GM12864 (cell line): ENCODE measurements at places on chromosomes 3 and 15.

DNA sequence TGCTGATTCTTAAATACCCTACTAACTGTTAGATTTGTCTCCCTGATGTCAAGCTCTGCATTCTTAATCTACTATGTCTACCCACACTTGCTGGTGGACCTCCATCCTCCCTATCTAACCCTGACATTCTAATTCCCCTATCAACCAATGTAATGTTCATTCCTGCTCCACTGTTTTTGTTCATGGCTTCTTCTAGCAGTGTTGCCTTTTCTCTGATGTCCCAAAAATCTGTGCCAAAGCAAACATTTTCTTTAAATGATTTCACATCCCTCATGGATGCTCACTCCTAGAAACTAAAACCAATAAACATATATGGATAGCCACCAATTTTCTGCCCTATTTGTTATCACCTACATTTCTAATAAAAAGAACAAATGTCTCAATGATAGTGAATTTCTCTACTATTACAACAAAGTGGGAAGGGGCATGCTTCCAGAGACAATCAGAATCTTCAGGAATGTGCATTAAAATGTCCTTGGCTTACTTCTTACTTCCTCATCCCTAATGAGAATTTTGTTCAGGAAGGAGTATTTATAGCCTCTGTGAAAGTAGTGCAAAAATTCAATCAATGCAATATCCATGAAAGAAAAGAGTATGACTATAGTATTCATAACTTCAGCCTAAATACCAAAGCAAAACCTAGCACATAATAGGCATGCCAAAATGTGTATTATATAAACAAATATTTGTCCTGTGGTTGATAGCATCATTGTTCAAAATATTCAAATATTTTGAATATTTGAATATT lies 273.3 kb downstream of the ZNF385D start:
- no peak for DNase-seq

DNA sequence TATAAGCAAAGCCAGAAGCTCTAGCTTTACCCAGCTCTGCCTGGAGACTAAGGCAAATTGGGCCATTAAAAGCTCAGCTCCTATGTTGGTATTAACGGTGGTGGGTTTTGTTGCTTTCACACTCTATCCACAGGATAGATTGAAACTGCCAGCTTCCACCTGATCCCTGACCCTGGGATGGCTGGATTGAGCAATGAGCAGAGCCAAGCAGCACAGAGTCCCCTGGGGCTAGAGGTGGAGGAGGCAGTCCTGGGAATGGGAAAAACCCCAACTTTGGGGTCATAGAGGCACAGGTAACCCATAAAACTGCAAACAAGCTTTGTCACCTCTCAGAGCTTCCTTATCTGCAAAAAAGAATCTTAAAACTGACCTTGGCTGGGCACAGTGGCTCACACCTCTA lies 6.6 kb downstream of the RHO start:
- no peak for DNase-seq

DNA sequence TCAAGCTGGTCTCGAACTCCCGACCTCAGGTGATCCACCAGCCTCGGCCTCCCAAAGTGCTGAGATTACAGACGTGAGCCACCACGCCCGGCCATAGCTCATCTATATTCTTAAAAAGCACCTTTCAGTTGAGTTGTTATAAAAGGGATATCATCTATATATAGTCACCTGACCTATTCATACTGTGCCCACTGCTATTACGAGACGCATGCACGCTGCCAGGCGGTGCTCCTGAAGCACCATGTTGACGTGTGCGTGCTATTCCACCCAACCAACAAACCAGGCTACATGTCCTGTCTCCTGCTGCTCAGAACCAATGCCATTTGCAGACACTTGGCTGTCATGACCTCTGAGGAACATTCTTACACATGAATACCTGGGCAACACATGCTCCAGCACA lies 17.6 kb downstream of the CYFIP1 start:
- DNase-seq: no peak

DNA sequence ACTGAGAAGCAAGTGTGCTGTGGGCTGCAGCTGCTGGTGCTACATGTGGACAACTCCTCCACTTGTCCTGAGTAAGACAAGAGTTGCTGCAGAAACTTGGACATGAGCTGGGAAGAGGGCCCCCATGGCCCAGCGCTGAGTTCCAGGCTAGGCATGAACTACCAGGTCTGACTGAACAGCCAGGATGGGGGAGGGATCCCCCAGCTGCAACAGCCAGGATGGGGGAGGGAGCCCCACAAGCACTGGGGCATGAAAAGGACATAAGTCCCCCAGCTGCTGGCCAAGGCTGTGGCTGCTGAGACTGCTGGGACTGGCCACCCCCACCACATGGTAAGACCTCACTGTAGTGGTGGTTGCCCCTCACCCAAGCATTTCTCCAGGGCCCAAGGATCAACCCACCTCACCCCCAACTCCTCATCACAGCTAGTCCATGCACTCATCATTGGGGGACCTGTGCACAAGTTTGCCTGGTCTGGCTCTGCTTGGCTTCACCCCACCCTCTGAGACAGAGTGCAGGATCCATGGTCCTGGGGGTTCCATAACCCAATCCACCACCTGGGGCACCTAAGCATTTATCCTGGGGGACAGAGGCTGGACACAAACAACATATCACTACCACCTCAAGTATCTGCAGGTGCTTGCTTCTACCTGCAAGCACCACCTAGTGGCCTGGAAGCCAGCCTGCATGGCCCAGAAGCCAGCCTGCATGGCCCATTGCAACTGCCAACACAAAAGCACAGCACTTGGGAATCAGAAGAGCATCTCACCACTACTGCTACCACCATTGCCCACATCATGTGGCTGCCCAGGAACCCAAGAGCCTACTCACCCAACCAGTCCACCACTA lies 84.5 kb upstream of the STT3B start:
- peak; percentile 47 for DNase-seq

GRCh38 chr3:12046406-12046805 lies 42.2 kb downstream of the SYN2 start:
- no peak for DNase-seq

GRCh38 chr3:41097896-41098496 lies 101.3 kb upstream of the CTNNB1 start:
- no peak for DNase-seq
